ENCODE measurements at places on chromosomes 7 and 10. TPM values are rescaled to one million over a fixed set of nuclear protein-coding genes. Genes with fewer than 3 reads are reported as not detected.

DNA sequence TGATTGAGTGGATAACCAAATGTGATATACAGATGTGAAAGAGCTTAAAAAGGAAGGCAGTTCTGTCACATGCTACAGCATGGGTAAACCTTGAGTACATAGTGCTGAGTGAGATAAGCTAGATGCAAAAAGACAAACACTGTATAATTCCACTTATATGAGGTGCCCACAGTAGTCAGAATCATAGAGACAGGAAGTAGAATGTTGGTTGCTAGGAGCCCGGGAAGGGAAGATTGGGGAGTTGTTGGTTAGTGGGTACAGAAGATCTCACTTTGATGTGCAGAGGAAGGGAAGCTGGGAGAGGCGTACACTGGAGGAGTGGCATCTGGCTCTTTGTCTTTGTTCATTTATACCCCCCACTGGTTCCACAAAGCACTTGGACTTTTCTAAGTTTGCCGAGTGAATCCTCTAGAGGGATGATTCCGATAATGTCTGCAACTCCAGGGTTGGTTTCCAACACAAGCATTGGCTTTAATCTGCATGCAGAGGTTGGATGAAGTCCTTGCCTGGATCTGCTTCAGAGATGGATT, 39.5 kb downstream of the TSPAN14 start:
- no peak for DNase-seq

The ENKUR gene
- total RNA-seq = 5.8 TPM

DNA sequence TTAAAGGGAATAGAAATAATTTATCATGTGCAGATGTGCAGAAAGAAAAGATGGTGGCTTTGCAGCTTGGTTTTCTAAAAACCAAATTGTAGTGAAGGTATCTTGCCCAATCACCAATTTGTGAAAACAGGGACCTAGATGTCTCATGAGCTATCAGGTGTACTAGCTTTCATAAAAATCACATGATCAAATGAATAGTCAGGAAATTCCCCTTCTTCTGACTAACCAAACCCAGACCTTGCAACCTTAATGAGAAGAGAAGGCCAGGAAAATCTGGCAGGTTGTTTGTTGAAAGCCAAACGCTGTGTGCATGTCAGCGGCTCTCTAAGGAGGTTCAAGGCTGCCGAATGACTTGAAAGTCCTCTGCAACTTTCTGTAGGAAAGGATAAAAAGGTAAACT, 304.4 kb upstream of the NRP1 start:
- no peak for DNase-seq

GRCh38 chr7:30274641-30275040, 9.8 kb upstream of the ZNRF2 start:
- no peak for DNase-seq

The IDI2 gene
- not detected for total RNA-seq

DNA sequence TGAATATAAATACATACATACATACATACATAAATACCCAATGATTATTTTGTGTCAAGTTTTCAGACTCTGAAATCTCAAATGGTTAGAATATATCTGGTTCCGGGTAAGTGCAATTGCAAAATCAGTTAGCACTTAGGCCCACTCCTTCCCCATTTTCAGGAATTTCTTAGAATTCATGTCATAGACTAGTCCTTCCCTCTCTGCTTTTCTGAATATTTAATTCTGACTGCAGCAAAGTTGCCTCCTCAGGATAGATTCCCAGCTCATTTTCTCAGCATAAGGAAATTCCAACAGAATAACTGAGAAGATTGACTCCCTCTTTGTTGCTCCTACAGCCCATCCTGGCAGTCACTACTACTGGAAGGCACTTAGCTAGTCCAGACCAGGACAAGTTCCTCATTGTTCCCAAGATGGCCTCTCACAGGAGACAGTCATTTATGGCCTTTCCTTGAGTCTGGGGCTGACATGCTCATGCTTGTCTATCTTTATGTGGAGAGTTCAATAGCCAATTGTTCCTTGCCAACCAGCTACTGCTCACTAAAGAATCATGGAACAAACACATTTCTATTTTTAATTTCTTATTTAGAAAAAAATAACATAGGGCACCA, 142.9 kb upstream of the ITGB1 start:
- no peak for DNase-seq
